Activated T-helper 17 cell treated with anti-CD3 and anti-CD28 coated beads, Interleukin-2, amount 50 U/mL, for 72 hours (primary cell): ENCODE measurements at places on chromosomes 2 and 18. TPM values are rescaled to one million over a fixed set of nuclear protein-coding genes. Genes with fewer than 3 reads are reported as not detected.

- ATAC-seq, result no peak
Observed at GRCh38 chr2:240991378-240992263, 6.8 kb upstream of the SNED1 start.

LRATD1 gene
- not detected for total RNA-seq

- peak; percentile 57 for ATAC-seq
Observed at GRCh38 chr2:85132834-85133637, at the start of gene TCF7L1. Gene TCF7L1, plus strand, starts transcription at chr2:85133392. Its CDS starts 293 bp downstream, at chr2:85133685.

KANSL1L gene
- 10.3 TPM for total RNA-seq

HOXD9 gene
- not detected for total RNA-seq

GRCh38 chr2:48278590-48278989 is 251.4 kb upstream of the STON1 start:
- ATAC-seq, result no peak

GRCh38 chr18:23609390-23610023 is 23.2 kb upstream of the NPC1 start:
- no peak for ATAC-seq
